ELR (cell line): ENCODE measurements at places on chromosomes 2 and 18.

GRCh38 chr18:6376433-6377229 is 38.1 kb downstream of the L3MBTL4 start:
- DNase-seq = no peak

GRCh38 chr2:98233941-98234340 is 112.3 kb upstream of the CNGA3 start:
- DNase-seq = no peak

- DNase-seq = no peak
Observed at GRCh38 chr2:160687629-160688028, 194.0 kb upstream of the RBMS1 start.

DNA sequence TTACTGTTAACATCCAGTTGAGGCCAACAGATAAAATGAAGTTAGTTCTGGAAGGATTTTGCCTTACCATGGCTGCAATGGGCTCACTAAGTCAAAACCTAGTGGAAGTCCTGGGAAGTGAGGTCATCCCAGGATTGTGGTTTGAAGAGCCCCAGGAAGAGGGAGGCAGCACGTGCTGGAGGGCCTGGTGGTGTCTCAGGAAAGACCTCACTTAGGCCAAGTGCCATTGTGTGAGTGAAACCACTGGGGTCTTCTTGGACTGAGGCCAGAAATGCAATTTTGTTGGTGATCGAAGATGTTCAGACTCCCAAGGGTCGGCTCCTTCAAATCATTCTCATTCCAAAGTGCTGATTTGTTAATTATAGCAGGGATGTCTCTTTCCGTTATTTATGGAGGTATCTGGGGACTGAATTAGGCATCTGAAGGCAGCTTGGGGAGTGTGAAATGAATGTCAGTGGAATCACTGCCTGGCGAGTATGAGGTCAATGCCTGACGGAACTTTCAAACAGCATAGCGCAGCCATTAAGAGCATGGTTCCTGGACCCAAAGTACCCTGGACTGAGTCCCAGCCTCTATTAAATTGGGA is 60.0 kb downstream of the IL1R2 start:
- peak; percentile 81 for DNase-seq

- DNase-seq = no peak
Observed at GRCh38 chr18:8998481-8999217, 103.8 kb upstream of the NDUFV2 start.

DNA sequence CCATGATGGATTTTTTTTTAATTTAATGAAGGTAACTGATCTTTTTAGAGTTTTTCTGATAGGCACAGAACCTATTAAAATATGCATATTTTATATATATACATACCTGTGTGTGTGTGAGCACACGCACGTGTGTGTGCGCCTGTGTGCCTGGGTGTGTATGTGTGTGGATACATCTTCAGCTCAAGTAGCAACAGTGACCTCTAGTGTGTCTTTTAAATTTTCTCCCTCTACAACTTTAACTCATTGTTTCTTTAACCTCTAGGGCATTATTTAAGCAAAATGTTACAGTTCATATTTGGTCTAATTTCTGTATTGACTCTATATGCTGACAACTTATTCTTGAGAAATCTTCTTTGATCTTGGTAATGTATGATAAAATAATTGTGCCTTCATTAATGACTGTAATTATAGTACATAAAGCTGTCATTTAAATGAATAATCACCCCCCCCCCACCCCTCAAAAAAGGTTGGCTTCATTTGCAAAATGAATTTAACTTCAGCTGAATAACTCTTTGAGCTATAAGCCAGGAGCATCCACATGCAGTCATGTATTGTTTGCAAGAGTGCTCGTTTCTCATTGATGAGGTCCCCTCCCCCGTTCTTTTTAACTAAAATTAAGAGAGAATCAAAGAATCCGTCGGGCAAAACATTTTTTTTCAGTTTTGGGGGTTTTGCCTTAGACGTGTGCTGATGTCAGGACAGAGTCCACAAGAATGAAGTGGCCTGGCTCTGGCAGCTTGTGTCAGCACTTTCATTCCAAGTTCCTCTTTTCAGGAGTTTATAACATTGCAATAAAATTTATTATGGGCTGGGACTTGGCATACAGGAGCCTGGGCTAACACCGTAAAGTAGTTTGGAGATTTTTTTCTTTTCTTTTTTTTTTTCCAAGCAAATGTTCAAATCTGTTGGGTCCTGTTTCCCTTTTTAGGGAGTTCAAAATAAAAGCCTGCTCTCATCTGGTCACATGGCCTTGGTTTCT is 80.0 kb downstream of the ETAA1 start:
- peak; percentile 61 for DNase-seq

- no peak for DNase-seq
Observed at GRCh38 chr2:100036026-100036425, 106.4 kb downstream of the AFF3 start.

GRCh38 chr2:133200684-133201421 is 367.4 kb downstream of the NCKAP5 start:
- DNase-seq = peak; percentile 97

GRCh38 chr2:5036256-5036655 is 655.9 kb upstream of the SOX11 start:
- DNase-seq = no peak

DNA sequence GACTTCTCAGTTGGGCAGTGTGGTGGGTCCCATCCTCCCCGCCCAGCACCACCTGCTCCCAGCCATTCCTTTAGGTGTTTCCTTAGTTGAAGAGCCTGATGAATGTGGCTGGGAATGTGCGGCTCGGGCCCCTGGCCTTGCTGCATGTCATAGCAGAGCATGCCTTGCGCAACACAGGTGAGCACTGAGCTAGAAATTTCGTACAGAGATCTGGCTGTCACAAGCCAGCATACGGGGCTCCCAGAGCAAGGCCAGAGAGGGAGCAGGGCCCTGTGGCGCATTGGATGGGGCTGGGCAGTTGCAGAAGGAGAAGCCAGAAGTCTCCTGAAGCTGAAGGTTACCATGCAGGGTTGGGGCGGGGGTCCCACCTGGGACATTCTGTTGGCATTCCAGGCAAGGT is 129.7 kb downstream of the WDSUB1 start:
- no peak for DNase-seq
